ENCODE measurements at places on chromosomes 7 and 10. TPM values are rescaled to one million over a fixed set of nuclear protein-coding genes. Genes with fewer than 3 reads are reported as not detected.

DNA sequence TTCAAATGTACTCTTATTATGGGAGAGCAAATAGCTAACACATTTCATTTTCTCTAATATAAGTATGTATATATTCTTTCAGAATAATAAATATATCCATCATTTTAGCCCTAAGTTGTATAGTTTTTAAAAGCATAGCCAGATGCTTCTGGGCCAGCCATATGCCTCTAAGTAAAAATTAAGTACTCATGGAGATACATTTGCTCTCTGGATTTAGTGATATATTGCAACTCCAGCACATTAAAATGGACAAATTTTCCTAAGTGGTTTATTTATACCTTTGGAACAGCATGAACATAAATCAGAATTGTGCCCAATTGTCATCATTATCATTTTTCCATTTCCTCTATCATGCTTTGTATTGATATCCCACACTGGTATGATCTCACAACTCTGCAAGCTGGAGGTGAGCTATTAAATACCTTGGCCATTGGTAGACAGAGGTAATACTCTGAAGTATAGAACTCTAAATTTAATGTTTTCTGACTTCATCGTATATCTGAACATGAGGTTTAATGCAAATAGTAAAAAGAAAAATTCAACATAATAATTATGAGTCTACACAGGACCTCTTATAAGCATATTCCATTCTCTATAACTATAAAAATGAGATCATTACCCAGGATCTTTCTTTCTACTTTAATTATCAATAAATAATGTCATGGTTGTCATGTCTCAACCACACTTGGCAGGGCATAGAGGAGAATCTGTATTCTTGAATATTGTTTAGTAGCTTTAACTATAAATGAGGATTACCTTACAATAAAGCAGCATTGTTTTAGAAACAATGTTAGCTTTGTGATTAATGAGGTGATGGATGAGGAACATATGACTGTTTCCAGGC, 90.8 kb downstream of the AGMO start:
- DNase-seq: no peak

DNA sequence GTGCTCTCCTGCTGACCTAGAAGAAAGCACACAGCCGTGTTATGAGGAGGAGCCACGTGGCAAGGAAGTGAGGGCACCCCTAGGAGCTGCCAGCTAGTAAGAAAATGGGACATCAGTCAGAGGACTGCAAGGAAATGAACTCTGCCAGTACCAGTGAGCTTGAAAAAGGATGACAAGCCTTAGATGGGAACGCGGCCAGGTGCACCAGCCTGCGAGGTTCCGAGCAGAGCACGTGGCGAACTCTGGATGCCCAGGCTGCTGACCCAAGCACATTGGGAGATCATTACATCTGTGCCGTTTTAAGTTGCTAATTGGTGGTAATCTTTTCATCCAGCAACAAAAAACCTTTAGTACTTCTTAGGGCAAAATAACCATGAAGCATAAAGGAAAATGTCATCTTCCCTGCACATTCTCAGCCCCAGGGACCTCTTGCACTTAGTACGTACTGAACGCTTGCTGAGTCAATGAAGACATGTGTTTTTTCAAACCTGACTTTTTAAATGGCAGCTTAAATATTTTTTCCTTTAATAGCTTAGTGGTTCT, 69.4 kb downstream of the AMZ1 start:
- DNase-seq: peak; percentile 17

DNA sequence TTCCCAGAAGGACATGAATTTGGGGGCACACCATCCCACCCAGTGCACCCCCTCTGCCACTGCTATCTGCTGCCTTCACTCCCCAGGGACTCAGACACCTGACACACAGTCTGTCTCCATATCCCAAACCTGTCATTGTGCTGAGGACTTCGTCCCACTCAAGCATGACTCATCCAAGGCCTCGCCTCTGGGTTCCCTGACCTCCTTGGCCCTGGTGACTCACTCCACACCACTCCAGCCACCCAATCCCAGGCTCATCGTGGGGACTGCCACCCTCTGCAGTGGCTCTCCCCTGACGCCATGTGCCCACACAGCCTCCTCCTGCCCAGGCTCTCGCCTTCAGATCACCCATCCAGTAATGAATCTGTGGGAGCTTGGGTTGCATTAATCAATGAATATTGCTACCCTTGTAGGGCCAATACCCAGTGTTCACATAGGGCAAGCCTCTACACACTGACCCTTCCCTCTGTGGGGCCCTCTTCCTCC, 6.6 kb upstream of the INSIG1 start:
- DNase-seq: peak; percentile 70

DNA sequence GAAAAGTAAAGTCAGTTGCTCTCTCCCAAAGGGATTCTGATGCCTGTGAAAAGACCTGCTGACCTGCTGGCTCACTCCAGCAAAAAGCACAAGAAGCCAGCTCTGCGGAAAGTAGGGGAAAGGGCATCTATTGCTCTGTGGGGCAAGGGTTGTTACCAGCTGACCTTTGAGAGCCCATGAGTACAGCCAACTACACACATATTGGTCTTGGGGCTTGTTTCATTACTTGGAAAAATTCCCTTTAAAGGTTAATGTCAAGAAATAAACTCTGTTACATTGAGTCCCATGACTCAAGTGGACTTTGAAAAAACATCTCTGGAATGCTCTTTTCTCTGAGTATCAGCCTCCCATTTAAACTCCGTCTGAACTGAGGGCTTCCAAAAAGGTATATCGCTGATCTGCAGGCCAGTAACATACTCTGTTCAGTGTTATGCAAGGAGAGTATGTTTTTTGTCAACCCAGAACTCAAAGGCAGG, 53.2 kb downstream of the PANK1 start:
- no peak for DNase-seq

GRCh38 chr10:111335826-111336225, 259.0 kb downstream of the ADRA2A start:
- DNase-seq: no peak

DNA sequence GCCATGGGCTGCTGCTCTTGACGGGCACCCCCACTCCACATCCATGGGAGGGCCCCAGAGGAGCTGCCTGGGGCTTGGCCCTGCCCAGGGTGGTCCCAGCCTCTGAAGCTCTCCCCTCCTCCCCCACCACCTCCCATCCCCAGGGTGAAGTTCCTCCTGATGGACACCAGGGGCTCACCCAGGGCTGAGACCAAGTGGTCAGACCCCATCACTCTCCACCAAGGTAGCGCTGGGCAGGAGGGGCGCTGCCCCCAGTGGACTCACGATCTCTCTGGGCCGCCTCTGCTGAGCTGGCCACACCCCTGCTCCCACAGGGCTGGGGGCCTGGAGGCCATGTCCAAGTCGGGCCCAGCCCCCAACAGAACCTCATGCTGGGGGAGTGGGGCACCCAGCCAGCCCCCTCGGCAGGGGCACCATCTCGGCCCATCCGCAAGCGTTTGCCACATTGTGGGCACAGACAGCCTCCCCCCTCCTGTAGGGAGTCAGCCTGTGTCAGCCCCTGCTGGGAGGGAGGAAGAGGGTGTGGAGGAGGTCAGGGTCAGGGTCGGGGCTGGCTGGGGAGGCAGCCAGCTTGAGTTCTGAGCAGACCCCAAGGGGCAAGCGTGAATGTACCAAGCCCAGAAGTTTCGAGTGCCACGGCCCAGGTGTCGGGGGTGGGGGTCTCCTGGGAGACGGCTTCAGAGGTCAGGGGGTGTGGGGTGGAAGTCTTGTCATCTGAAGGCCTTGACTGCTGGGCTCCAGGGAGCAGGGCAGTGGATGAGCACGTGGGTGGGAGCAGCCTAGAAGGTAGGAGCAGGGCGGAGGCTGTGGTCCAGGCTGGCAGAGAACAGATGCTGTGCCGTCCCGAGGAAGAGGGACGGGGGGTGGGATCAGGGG, 2.8 kb downstream of the UPK3B start:
- DNase-seq: peak; percentile 68

- no peak for DNase-seq
Measured at GRCh38 chr10:80530816-80531215, 6.9 kb upstream of the SH2D4B start.

GRCh38 chr7:114720725-114721124, 201.2 kb upstream of the MDFIC start:
- no peak for DNase-seq

DNA sequence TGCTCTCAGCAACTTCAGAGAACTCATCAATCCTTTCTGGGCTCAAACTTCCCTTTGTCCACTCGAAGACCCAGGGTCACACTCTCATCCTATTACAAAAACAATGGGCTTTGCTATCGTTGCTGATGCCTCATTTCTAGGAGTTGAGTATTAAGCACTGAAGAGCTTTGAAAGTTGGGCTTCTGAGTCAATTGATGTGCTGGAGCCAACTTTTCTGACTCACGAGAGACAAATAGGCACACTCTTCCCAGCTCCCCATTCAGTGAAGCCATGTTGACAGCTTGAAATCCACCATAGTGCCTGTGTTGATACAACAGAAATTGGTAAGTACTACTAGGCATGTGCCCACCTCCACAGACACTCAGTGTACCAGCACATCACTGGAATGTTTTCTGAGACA, 97.5 kb upstream of the PRSS58 start:
- DNase-seq: no peak

The OPN1SW gene
- polyA plus RNA-seq: not detected

The DOCK1 gene
- 28.3 TPM for polyA plus RNA-seq

The KCNIP2 gene
- 1.7 TPM for polyA plus RNA-seq

The ACSM6 gene
- not detected for polyA plus RNA-seq

The TRIM50 gene
- not detected for polyA plus RNA-seq

The OR2A5 gene
- not detected for polyA plus RNA-seq

The CNTNAP2 gene
- 0.04 TPM for polyA plus RNA-seq

The ANKRD61 gene
- polyA plus RNA-seq: 0.49 TPM

Measured in A549 (cell line).